ENCODE measurements at places on chromosomes 3 and 15.
A peak's percentile ranks its signal among the peaks of the same experiment; 100 is the strongest.

DNA sequence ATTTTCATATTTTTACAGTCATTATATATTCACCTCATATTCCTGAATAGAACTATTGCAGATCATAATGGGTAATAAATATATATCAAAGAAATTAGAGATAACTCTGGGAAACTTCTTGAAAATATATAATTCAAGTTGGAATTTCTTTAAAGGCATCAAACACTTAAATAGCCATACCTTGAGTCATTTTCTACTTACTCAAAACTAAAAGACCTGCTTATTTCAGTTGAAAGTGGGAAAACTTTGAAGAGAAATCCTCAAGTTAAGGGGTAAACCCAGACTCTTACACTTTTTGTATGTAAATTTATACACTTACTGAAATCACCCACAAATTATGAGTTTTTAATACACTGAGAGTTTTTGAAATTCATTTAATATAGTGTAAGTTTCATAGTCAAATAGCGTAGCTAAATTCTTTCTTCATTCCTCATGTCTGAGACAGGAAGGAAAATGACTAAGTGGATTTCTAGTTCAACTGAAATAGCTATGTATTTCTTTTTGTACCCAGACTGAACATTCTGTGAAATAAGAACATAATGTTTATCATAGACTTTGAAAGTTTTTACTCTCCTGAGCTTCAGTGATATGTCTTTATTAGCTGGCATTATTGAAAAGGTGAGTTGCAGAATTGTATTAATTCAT is 4.6 kb upstream of the ALCAM start:
- no peak for DNase-seq

GRCh38 chr15:42092398-42093318 is 1.7 kb downstream of the PLA2G4D start:
- no peak for DNase-seq

- no peak for DNase-seq
Observed at GRCh38 chr3:64179860-64180259, 45.4 kb downstream of the PRICKLE2 start.

DNA sequence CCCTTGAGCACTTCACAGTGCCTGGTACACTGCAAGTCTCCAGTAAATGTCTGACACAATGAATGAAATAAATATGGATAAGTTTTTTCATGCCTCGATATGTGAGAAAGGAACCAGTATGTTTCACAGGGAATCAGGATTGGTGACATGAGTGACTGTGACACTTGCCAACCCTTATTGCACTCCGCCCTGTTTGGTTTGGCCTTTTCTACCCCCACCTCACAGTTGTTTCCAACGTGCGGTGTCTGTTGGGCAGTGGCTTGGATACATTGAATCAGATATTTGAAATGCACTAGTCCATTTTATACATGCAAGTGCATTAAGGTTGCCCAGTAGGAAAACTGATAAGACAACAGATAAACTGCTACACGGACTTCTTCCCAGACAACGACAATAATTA is 2.0 kb downstream of the NPHP3 start:
- DNase-seq = no peak

DNA sequence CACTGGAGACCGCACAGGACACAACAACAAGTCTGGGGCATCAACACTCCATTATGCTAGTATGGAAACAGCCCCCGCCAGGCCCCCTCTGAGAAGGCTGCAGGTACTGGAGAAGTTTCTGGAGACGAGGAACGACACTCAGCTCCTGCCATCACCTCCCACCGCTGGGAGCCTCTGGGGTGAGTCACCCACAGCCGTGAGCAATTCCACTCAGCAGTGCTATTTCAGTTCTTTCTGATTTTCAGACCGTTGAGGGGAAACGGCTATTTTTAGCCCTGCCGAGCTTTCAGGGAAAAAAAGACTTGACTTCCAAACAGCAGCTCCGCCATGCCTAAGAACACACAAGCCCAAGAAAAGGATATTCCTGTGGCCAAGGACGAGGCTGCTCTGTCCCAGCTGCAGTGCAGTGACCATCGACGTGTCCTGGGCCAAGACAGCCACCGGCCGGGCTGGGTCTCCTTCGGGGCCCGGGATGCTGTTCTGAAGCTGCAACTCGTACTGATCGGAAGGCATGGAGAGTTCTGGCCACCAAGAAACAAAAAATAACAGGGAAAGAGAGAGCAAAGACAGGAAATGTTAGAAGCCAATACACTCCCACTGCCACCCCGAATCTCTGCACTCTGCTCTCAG is 40.8 kb downstream of the NUP210 start:
- no peak for DNase-seq

- DNase-seq = peak; percentile 53
Observed at GRCh38 chr3:9098716-9099675, 135.7 kb upstream of the RAD18 start.

DNA sequence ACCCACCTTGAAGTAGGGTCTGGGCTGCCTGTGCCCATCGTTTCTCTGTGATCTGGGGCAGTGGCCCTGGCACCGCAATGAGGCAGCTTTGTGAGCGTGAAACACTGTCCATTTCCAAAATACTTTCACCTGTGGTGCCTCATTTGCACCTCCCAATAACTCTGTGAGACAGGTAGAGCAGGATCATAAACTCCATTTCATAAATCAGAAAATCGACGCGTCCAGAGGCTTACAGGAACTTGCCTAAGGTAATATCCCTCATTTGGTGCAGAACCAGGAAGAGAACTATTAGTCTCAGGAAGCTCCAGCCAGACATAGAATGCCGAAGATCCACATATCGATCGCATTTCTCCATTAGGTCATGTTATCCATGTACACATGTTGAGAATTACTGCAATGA is 38.2 kb upstream of the SEMA4B start:
- DNase-seq = no peak

GRCh38 chr15:73914145-73914544 is 12.1 kb upstream of the LOXL1 start:
- no peak for DNase-seq

DNA sequence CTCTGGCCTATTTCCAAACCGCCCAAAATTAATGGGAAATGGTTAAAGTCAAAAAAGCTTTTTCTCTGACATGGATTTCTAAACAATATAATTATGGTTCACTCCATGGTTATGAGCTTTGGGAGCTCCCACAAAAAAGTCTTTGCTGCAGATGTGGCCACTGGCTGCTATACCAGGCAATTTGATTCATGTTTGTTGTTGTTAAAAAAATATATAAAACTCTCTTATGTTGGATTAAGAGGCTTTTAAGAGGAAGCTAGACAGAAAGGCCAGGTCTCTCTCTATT is 258.6 kb downstream of the TIGIT start:
- DNase-seq = no peak

DNA sequence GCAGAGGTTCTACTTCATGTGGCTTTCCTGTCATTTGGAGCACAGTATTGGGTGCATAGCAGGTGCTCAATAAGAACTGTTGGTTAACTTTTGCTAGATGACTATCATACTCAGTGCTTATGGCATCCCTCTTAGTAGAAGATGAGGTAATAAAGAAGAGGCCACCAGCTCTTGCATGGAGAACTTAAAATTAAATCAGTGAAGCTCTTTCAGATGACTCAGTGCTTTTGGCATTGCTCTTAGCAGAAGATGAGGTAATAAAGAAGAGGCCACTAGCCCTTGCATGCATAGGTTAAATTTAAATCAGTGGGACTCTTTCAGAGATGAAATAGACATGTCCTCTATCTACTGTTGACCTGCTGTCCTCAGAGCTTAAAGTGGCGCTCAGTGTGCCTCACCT is 109.4 kb upstream of the FGF7 start:
- no peak for DNase-seq

DNA sequence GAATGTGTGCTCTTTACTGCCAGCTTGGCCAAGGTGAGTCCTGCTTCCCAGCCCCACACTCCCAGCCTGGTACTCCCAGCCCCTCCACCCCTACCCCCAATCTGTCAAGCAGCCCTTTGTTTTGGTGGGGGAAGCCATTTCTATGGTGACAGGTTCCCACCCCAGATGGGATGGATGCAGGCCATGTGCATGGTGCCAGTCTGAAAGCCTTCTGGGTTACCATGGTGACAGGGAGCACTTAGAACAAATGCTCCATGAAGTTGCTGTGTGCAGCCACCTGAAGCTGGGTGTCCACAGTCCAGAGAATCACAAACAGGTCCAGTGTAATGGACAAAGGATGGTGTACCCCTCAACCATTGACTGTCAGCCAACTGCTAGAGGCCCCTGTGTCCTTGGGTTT is 19.1 kb upstream of the VILL start:
- DNase-seq = no peak

DNA sequence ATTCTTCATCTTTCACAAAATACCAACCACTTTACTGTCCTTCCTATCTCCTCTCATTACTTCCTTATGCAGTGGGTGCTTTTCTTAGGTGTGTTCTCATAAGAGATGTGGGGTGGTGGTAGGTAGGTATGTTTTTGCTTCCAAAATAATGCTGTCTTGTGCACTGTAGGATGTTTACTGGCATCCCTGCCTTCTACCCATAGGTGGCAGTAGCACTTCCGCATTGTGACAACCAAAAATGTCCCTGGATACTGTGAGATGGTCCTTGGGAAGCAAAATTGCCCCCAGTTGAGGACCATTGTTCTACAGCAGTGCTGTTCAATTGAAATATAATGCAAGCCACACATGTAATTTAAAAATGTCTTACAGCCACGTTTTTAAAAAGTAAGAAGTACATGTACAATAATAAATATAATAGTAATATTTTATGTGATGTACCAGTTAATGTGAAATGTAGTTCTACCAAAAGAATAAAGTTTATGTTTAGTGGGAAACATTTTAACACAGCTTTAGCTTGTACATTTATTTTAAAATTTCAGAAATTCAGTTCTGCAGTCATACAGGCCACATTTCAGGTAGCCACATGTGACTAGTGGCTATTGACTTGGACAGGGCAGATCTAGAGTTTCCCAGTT is 75.2 kb downstream of the NEO1 start:
- no peak for DNase-seq

DNA sequence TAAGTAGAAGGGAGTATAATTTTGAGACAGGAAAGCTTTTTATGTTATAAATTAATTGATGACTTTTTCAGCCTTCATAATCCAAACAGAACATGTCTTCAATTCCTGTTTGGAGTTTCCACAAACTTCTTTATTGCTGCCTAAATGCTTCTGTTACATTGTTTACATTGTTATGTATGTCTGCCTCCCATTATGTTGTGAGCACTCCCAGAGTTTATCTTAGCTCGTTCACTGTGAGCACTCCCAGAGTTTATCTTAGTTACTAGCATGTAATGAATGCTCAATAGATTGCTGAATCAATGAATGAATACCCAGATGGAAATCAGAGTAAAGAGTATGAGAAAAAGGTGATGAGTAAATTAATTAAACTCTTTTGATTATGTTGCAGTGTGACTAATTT is 1178.0 kb downstream of the ROBO1 start:
- no peak for DNase-seq

- no peak for DNase-seq
Observed at GRCh38 chr3:150177673-150178381, 207.1 kb upstream of the PFN2 start.

GRCh38 chr3:55571913-55572312 is 84.8 kb upstream of the WNT5A start:
- DNase-seq = no peak

DNA sequence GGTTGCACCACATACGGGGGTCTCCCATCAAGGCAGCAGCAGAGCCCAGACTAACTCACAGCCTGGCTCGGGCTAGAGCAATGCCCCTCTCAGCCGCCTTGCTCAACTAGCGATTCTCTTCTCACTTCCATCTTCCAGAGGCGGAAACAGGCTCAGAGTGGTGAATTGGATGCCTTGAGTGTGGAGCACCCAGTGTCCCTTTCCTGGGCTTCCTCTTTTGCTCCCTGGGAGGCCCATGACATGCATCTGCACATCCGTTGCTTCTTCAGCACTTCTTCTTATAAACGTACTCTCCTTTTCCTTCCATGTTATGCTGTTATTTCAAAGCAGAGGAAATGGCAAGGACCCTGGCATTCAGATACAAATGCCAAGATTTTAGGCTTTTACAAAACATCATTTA is 2.1 kb upstream of the IQSEC1 start:
- DNase-seq = no peak

DNA sequence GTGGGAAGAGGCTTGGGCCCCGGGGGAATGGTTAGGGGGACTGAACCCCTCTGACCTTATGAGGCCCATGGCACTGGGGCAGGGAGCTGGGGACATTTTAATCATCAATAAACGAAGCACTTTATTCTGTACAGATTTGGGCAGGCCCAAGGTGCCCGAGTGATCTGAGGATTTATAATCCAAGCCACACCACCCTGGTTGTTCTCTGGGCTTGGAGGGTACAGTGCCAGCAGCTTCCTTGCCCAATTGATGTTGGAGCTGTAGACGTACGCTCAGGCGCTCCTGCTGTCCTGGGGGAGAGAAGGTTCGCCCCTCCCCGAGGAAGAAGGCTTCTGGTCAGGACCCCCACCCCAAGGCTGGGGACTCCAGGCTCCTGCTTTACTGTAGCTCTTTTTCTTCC is 12.5 kb downstream of the ZBTB47 start:
- DNase-seq = no peak

- no peak for DNase-seq
Observed at GRCh38 chr3:12768579-12769527, 9.8 kb upstream of the TMEM40 start.

DNA sequence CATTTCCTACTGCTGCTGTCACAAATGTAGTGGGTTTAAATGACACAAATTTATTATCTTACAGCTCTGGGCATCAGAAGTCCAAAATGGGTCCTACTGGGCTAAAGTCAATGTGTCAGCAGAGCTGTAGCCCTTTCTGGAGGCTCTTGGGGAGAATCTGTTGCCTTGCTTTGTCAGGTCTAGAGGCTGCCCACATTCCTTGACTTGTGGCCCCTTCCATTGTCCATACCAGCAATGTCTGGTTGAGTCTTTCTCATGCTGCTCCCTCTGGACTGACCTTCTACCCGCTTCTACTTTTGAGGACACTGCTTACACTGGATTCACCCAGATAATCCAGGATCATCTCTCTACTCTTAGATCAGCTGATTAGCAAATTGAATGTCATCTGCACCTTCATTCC is 3.0 kb downstream of the IL12A start:
- no peak for DNase-seq

- DNase-seq = no peak
Observed at GRCh38 chr3:48437812-48438211, 2.1 kb downstream of the CCDC51 start.

DNA sequence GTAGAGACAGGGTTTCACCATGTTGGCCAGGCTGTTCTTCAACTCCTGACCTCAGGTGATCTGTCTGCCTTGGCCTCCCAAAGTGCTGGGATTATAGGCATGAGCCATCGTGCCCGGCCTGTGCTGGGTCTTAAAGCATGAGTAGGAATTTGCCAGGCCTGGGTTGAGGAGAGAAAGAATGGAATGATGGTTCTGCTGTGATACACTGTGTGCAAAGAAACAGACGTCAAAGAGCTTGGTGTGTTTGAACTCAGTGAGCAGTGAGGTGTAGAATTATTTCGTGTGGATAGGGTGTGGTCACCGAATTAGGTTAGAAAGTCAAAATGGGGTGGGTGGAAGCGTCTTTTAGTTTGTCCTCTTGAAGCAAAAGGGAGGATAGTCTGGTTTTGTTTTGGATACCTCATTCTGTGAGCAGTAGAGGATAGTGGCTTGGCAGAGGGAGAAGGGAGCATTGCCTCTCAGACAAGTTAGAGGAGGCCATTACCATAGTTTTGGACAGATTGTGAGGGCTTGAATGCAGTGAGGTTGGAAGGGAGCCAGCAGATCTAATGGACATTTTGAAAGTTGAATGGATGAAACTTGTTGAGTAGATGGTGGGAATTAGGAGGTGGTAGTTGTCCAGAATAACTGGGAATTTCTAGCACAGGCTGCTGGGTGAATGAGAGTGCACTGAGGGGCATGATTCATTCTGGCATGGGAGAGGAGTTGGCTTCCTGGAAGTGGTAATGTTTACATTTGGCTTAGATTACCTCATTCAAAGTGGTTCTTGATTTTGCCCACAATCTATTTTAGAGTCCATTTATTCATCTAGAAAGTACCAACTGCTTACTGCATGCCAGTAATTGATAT is 27.2 kb downstream of the AKAP13 start:
- no peak for DNase-seq

Data from right renal pelvis (tissue), 4 donors.